ENCODE measurements at places on chromosomes 5 and 9.

GRCh38 chr5:79243224-79243623 is 7.3 kb downstream of the JMY start:
- no peak for DNase-seq

GRCh38 chr5:142433526-142434321 is 108.9 kb upstream of the SPRY4 start:
- peak; percentile 50 for DNase-seq

- DNase-seq = no peak
These were observed 617 bp downstream of the PPP6C start for GRCh38 chr9:125189011-125189360.

DNA sequence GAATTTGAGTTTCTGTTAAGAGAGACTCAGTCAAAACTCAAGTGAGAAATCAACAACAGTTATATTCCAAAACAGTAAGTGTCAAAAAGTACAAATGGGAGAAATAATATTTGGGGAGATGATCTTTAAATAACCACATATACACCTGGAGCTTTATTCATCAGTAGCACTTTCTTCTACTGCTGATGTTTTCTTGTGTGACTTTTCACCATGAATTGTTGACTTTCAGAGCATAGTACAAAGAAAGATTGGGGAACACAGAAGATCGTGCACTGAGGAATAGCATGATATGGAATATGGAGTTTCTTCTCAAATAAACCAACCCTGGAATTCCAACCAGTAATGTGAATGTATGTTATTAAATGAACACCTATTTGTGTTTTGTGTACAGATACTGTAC is 130.7 kb downstream of the MLLT3 start:
- DNase-seq = no peak

- DNase-seq = no peak
These were observed 378.1 kb upstream of the RFX3 start for GRCh38 chr9:3903906-3904305.

GRCh38 chr5:119991625-119992024 is 362.3 kb downstream of the FAM170A start:
- DNase-seq = no peak

- DNase-seq = no peak
These were observed 80.2 kb downstream of the PRKACG start for GRCh38 chr9:68933434-68934328.

DNA sequence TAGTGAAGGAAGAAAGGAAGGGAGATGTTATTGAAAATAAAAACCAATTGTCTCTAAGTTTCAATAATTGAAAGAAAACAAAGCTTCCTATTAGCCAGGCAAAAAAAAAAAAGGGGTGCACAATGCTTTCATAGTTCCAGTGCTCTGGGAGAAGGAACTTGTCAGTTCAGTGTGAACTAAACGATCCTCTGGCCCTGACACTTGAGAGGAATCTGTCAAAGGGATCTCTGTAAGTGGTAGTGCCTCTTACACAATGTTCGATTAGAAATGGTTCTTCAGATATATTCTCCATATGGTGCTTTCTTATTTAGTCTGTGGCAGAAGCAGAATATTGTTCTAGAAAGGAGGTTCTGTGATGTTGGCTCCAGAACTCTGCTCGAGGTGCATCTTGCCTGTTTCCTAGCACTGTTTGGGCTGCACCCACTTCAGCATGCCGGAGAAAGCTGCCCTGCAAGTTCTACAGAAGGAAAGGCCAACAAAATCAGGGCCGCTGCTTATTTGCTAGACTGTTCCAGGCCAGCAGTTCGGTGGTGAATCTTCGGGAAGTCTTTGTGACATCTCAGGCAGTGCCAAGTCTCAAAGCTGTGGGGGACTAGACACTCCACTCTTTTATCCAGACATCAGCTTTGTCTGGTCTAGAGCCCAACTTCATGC is 90.9 kb downstream of the PIK3R1 start:
- no peak for DNase-seq

DNA sequence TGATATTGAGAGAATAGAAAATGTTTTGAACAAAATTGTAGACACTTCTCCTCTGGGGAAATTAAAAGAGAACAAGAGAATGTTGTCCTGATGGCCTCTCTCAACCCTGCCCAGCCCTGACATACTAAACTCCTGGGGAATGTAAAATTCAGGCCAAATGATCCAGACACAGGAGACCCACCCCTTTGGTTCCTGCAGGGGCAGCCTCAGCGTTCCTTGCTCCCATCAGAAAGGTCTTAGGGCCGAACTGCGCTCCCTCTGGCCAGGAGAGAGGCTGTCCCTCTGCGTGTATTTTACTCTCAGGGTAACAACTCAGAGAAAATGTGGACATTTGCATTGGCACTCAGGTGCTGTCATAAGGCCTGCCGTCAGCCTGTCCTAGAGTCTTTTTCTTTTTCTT is 616.3 kb upstream of the KLF4 start:
- DNase-seq = no peak

GRCh38 chr9:109238655-109239054 is 71.6 kb upstream of the FRRS1L start:
- peak; percentile 54 for DNase-seq

DNA sequence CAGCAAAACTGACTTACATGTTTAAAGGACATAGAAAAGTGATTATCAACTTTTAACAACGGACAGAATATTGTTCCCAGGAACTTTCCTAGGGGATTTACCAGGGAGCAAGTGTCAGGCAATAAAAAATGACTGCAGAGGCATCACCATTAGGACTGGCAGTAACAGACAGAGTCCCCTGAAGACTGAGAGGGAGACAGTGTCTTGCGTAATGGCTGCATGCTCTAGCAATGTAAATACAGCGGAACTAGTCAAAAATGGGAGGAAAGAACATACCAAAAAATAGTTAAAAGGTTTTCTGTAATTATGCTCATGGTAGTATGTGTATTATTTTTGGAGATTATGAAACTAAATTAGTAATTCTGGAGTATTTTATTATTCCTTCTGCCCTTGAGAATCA is 181.8 kb downstream of the CRB2 start:
- DNase-seq = no peak

- DNase-seq = no peak
These were observed 9.0 kb upstream of the MYORG start for GRCh38 chr9:34385561-34386230.

GRCh38 chr5:83434946-83435345 is 36.6 kb upstream of the VCAN start:
- DNase-seq = no peak

GRCh38 chr5:143207058-143207457 is 196.4 kb downstream of the NR3C1 start:
- DNase-seq = no peak

DNA sequence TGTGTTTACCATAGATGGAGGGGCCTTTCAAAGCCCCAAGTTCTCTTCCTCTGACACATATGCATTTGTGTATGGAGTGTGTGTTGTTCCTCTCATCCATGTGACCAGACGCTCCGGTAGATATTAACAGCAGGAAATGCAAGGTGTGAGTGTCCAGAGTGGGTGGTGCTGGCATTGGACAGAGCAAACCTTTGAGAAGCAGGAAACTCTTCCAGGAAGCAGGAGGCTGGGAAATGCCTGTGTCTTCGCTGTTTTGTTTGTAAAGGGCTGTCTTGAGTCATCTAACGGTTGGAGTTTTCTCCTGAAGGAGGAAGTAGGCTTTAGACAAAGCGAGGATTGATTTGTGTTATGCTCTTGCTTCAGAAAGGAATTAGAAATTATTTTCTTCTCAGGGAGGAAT is 370.9 kb downstream of the PLK2 start:
- DNase-seq = no peak

GRCh38 chr9:107548298-107549142 is 59.0 kb upstream of the KLF4 start:
- DNase-seq = peak; percentile 71

DNA sequence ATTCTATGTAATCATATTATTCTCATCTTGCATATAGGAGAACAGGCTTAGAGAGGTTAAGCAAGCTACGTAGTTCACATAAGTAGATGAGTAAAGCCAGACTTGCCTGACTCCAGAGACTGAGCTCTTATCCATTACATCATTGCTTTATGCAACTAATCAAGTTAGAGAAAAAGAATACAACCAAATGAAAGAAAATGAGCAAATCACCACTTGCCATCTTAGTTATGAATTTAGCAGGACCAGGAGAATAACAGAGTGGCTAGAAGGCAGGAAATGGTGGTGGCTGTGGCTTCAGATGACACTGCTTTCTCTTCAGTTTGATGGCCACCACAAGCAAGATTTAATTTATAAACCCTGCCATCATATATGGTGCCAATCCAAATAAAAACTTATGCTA is 26.6 kb downstream of the POC5 start:
- no peak for DNase-seq

GRCh38 chr5:41893074-41893851 is 10.9 kb upstream of the RIMOC1 start:
- no peak for DNase-seq

DNA sequence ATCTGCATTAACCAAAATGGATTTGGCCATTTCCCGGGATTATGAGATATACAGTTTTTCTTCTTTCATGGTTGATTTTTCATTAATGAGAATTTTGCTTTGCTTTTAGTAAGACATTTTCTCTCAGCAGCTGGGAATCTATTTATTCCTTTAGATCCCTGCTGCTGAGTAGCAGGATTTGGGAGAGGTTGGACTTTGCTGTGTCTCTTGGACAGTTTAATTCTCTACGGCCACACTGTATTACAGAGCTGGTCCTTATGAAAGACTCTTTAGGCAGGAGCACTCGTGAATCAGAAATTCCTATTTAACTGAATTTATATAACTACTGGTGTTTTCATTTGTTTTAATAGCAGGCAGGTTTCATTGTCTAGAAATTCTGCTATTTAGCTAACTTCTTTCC is 1.6 kb downstream of the UNC13B start:
- no peak for DNase-seq

- DNase-seq = no peak
These were observed 8.2 kb downstream of the TLX3 start for GRCh38 chr5:171317230-171317629.

DNA sequence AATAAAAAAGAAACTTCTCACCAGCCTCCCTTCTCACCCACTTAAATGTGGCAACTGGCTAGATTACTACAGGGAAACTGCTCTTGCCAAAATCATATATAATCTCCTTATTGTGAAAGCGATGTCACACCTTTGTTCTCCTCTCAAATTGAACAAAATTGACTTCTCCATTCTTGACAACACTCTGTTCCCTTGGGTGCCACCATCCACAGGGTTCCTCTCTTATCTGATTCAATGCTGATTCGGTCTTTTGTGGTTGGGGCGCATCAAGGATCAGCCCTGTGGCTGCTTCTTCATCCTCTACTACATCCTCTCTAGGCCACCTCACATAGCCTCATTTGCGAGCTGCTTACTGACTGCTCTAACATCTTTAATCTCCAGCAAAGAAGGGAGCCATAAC is 86.1 kb downstream of the EDIL3 start:
- no peak for DNase-seq

- DNase-seq = no peak
These were observed 27.3 kb downstream of the CLTA start for GRCh38 chr9:36218011-36218410.

DNA sequence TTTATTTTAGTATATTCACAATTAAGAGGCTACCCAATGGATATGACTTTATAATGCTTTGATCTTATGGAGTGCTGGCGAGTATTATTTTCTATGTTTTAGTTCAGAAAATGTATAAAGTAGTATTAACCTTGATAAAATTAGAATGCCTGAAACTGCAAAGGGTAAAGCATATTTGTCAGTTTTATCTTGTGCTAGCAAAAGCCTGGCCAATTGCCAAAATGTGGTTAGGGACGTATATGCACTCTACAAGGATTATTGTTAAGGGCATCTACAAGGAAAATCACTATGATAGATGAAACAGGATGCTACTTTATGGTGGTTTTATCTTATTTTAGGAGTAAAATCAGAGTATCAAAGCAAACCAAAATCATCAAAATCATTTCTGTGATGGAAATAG is 281.7 kb downstream of the CCDC171 start:
- DNase-seq = peak; percentile 32

DNA sequence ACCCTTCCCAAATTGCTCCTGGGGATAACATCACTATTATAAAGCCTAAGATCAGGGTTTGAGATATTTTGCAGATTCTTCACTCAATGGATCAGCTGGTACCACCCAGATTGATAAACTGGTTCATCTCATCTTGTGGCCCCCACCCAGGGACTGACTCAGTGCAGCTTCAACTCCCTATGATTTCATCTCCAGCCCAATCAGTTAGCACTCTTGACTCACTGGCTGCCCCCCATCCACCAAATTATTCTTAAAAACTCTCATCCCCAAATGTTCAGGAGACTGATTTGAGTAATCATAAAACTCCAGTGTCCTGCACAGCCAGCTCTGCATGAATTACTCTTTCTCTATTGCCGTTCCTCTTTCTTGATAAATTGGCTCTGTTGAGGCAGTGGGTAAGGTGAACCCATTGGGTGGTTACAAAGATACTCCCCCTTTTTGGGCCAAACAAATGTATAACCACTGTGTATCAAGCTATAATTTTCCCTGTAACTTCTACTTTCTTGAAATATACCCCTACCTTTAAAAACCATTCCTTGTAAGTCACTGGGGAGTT is 263.3 kb upstream of the IL12B start:
- no peak for DNase-seq

- no peak for DNase-seq
These were observed 4.5 kb downstream of the CCDC180 start for GRCh38 chr9:97311798-97312500.

GRCh38 chr9:6667633-6668280 is 22.2 kb upstream of the GLDC start:
- no peak for DNase-seq

DNA sequence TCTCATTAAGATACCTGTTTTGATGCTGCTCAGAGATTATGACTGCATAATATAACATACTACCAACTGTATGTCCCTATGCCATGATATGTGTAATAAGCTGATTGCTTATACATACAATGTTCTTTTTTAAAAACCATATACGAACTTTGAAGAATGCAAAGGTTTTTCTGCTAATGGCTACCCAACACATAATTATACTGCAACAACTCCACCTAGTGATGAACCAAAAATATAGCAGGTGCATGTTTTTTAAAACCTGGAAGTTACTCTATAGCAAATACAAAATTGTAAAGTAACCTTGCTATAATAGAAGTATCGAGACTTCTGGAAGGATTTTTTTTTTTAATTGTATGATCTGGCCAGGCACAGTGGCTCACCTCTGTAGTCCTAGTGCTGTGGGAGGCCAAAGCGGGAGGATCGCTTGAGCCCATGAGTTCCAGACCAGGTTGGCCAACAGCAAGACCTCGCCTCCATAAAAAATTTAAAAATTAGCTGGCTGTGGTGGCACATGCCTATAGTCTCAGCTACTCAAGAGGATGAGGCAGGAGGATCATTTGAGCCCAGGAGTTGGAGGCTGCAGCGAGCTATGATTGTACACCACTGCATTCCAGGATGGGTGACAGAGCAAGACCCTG is 49.1 kb downstream of the HOMER1 start:
- peak; percentile 12 for DNase-seq
